ENCODE measurements at places on chromosomes 3 and 15.

- DNase-seq: no peak
Measured at GRCh38 chr15:70795311-70795665, 31.9 kb upstream of the UACA start.

GRCh38 chr3:133703915-133704314, 42.2 kb upstream of the TOPBP1 start:
- DNase-seq: no peak

DNA sequence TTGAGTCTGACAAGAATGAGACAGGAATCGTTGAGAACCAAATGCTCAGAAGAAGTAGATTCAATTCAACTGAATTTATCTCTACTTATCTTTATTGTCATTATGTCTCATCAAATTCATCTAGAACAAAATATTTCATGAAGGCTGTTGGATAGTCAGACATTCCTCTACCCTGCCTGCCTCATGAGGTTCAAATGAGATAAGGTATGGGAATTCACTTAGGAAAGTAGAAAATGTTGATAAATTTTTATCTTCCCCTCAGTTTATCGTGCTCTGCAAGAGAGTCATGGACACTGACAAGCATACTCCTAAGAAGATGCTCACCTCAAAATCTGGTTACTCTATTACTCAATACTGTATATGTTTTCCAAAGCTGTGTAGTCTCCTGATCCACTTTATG, 149.7 kb upstream of the CDIN1 start:
- DNase-seq: no peak

- no peak for DNase-seq
Measured at GRCh38 chr3:142021127-142021526, 128.2 kb downstream of the TFDP2 start.

DNA sequence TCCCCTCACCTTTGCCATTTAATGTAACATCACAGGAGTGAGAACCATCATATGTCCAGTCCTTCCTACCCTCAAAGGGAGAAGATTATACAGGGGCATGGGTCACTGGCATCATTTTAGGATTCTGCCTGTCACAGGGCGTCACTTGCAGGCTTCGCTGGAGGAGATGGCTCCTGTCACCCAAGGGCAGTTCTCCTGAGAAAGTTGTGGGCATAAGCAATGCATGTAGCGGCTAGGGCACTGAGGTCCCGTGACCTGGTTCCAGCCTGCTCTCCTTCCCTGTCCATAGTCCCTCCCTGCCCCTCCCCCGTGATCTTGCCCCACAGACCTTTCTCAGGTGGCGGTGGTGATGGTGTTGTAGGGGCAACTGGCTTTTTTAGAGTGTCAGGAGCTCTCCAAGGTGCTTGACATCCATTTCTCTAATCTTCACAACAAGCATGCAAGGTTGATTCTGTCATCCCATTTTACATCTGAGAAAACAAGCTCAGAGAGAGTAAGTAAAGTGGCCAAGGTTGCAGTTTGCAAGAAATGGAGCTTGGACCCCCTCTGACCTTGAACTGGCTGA, 241.5 kb upstream of the CTDSPL start:
- DNase-seq: no peak

DNA sequence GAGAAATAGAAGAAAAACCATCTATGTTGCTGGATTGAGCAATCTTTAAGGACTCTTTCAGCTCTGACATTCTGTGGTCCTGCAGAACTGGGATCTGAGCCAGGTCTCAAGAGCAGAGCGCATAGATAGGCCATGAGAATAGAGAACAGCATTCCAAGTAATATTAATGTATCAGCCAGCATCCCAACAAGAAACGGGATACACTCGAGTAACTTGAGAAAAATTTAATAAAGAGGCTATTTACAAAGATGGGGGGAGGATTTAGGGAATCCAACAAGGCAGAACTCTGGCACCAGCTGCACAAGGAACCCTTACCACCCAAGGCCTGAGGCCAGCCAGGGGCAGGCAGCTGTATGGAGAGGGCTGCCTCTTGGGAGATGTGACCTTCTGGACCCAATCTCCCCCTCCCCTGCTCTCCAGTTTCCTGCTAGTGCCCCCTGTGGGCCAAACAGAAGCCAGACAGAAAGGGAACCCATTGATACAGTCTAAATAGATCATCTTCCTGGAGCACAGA, 8.2 kb downstream of the TMOD2 start:
- no peak for DNase-seq

DNA sequence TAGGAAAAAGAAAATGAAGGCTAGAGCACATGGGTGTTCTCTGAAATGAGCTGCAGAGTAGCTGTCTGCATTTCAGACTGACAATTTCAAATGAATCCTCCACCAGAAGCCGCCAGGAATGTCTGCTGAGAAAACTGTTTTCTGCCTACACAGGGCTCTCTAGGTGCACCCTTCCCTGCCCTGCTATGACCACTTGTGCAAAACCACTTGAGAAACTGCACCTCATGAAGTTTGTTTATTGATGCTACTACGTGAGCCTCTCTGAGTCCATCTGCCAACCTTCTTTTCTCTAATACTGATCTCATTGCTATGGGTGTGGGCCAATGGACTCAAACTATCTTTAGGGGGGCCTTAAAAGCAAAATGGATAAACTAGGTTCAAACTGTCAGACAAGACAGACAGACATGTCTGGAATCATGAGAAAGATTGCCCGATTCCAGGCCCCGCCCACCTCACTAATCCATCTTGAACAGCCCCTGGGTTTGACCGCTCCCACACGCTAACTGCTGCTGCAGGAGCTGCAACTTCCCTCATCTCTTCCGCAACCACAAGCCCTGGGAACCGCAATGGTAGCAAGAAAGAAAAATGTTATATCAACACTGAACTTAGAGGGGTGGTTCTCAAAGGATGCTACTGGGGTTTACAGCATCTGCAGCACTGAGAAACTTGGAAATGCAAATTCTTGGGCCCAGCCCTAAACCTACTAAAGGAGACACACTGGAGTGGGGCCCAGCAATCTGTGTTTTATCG, 9.0 kb upstream of the CD47 start:
- DNase-seq: no peak

DNA sequence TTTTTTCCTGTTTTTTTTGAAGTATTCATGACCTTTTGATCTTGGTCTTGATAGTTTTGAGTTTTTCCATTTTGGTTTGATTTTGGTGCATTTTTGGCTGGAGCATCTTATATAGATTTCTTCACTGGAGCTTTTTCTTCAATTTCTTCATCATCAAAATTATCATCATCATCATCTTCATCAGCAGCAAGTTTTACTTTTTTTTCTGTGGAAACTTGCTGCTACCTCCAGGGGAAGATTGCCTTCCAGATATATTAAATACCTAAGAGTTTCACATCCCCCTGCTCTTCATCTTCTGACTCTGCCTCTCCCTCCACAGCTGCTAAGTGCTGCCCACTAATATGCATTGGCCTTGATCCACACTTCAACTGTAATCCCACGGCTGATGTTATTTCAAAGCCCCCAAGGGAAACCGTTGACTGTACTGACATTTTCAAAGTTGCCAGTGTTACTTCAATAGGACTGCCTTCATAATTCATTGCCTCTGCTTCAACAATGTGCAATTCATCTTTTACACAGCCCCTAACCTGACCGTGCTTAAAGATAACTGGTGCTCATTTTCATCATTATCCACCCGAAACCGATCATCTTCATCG, 151.7 kb downstream of the NR1D2 start:
- DNase-seq: no peak

DNA sequence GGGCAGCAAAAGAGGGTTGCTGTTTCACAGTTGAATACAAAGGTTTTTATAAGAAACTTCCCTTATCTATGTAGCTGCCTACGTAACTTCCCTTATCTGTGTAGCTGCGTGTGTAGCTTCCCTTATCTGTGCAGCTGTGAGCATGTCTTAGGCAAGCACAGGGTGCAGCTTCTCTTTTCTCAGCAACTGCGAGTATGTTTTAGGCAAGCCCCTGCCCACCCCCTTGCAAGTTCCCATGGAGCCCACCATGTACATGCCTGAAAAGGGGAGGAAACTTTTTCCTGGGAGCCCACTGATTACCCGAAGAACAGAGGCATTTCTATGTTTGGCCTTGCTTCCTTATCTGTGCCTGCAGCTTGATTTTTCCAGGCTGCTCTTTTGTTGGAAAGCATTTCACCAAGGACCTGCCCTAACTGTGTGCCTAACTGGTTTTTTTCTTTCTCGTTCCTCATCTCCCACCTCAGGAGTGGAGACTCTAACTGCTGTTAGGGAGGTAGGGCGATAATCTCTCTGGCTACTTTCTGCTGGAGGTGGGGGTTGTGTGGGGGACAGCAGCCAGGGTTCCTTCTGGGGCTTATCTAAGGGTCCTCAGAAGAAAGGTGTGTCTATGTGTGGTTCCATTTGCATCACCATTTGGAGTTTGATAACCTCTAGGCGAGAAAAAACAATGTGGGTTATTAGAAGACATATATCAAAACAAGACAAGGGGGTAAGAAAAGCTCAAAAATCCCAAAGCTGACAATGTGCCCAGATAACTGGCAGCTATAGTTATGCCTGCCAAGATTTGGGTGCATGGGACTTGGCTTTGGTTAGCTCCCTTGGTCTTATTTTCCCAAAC, 26.0 kb downstream of the SORD start:
- no peak for DNase-seq

- DNase-seq: no peak
Measured at GRCh38 chr3:16987141-16987540, 102.4 kb downstream of the PLCL2 start.

DNA sequence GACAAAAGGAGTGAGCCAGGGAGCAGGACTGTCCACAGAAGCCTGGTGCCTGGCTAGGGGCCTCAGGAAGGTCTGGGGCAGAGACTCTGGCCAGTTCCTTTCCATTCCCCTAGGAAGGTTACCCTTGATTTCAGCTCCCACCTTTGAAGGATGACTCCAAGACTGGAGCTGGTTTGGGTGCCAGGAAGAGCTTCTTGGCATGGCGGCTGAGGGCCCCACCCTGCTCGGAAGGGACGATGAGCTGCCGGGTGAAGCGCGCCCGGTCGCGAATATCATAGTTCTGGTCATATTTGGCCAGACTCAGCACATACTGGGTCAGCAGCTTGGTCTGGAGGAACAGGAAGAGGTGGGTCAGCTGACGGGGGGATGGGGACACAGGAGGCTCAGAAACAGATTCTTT, 19.4 kb upstream of the CPEB1 start:
- DNase-seq: no peak

DNA sequence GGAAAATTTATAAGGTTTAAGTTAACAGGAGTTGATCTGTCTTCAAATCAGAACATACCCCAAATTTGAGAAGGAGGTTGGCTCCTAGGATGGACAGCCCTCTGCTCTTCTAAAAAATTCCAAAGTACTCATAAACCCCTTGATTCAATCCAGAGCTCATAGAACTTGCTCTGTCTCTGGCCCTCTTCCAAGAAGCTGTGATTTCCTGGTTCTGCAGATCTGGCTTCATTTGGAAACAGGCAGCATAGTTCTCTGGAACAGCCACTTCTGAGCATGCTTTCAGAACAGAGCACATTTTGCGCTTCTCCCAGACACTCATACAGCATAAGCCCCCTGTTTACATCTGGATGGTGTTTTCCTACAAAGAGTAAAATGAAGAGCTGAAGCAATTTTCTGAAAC, 96.7 kb downstream of the KBTBD8 start:
- DNase-seq: no peak

DNA sequence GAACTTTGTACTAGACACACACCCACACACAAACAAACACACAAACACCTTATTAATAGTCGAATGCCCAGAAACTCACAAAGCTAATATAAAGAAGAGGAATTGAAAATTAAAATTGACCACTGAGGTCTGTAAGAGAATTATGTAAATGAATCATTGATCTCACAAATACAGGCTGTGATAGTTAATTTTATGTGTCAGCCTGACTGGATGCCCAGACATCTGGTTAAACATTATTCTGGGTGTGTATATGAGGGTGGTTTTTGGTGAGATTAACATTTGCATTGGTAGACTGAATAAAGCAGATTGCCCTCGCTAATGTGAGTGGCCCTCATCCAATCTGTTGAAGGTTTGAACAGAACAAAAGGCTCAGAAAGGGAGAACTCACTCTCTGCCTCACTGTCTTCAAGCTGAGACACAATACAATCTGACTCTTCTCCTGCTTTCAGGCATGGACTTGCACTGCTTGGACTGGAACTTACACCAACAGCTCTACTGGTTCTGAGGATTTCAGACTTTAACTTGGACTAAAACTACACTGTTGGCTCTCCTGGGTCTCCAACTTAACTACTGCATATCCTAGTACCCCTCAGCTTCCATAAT, 199.4 kb upstream of the TTC14 start:
- no peak for DNase-seq

GRCh38 chr3:40152482-40153133, 156.9 kb upstream of the EIF1B start:
- DNase-seq: no peak

DNA sequence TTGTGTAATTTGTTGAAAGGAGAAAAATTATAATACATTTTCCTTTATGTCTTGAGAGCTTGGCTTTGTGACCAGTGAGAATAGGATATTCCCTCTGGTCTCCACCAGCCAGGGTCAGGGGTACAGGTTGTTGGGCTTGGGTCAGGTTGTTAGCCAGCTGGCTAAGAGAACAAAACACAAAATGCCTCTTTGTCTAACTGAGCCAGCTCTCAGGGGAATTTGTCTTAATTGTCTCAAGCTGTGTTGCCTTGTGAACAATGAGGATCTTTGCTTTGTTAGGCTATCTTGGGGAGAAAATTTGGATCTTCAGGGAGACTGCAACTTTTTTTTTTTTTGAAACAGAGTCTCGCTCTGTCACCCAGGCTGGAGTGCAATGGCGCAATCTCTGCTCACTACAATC, 17.7 kb upstream of the GK5 start:
- no peak for DNase-seq

DNA sequence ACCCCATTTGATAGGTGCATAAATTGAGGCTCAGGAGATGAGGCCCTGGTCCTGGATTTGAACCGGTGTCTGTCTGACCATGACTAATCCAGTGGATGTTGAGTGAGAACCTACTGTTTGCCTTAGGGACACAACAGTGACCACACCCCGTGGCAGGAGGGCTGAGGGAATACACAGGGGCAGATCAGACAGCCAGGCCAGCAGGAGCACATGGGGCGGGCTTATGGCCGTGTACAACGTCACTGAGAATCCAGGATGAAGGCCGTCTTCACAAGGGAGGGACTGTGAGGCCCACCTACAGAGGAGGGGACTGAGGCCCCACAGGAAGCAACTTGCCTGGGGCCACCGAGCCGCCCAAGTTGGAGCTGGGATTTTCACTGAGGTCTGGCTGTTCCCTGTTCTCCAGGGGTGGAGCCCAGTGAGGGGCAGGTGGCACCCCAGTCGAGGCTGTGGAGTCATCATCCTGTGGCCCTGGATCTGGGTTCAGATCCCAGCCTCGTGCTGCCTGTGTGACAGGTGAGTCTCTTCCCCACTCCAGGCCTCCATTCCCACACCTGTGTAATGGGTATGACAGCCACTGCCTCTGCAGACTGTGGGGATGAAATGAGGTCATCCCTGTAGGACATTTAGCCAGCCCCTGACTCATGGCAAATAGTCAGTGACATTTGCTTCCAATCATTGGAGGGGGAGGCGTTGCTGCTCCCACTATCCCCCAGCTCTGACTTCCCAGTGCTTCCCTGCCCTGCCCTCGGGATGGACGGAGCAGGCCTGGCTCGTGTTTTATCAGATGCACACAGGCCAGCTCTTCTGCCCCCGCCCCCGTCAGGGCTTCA, 6.3 kb upstream of the PLXND1 start:
- DNase-seq: no peak

All from activated CD4-positive, alpha-beta T cell treated with anti-CD3 and anti-CD28 coated beads for 24 hours (primary cell).